ENCODE measurements at places on chromosomes 2 and 18.

DNA sequence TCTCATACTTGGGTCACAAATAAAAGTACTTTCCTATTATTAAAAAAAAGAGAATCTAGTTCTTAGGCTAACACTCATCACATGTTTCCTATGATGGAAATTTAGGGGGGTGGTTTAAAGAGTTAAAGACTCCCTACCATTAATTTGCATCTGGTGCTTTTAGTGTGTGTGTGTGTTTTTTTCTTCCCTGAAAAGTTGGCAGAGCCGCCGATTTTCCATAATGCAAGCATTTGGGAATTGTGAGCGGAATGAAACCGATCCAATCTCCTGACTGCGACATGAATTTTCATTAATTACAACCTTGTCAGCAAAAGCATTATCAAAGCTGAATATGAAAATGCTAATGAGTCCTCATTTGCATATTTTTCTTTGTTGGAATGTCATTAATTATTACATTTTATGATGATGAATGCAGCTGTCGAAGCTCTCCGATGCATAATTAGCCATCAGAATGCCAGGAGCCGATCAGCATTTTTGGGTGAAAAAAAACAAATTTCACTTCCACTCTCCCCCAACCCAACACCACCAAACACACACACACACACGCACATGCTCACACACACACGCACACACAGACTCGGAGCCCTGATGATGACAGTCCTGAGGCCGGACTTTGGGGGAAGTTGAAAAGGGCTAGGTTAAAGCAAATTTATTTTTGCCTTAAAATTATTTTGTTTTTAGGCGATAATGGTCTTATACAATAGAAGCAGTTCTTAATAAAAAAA lies 165.4 kb downstream of the TCF4 start:
- H3K27me3 ChIP-seq = no peaks in the 10 kb centered on the region
- H3K27ac ChIP-seq = no peak overlapping the region
- H3K4me1 ChIP-seq = peaks cover 16% of the 10 kb centered on the region
- H3K36me3 ChIP-seq = no peaks in the 10 kb centered on the region
- no peak overlapping the region for H3K4me3 ChIP-seq

- H3K27me3 ChIP-seq = no peaks in the 10 kb centered on the region
- no peak overlapping the region for H3K4me3 ChIP-seq
- DNase-seq = no peak
- H3K4me1 ChIP-seq = no peaks in the 10 kb centered on the region
Observed at GRCh38 chr2:171136024-171136423, 24.7 kb downstream of the TLK1 start.

DNA sequence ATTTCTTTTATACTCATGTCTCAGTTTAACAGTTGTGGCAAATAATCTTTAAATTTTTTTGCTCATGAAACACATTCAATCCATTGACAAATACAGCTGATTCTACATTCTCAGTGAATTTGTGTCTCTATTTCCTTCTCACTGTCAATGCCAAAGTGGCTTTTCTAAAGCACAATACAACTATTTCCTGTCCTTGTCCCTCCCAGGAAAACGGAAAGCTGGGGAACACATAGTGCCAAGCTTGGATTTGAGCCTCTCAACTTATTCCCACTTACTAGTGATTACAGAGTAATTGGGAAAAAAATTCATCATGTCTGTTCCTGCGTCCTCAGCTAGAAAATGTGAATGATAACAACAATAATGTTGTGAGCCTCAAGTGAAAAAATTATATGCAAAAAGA lies 899.7 kb upstream of the CDH2 start:
- H3K27ac ChIP-seq = no peak overlapping the region
- H3K36me3 ChIP-seq = no peaks in the 10 kb centered on the region
- H3K27me3 ChIP-seq = no peaks in the 10 kb centered on the region
- no peak overlapping the region for H3K4me3 ChIP-seq
- H3K4me1 ChIP-seq = no peaks in the 10 kb centered on the region

GRCh38 chr2:46236006-46236875 lies 61.0 kb upstream of the EPAS1 start:
- H3K36me3 ChIP-seq = no peaks in the 10 kb centered on the region
- H3K4me1 ChIP-seq = no peaks in the 10 kb centered on the region
- no peak overlapping the region for H3K27ac ChIP-seq
- H3K4me3 ChIP-seq = no peak overlapping the region
- no peaks in the 10 kb centered on the region for H3K27me3 ChIP-seq

GRCh38 chr18:55287935-55288868 lies 299.8 kb downstream of the TCF4 start:
- no peak overlapping the region for H3K27ac ChIP-seq
- DNase-seq = no peak
- no peaks in the 10 kb centered on the region for H3K27me3 ChIP-seq

All from neuronal stem cell (in vitro differentiated cells).